Motor neuron (in vitro differentiated cells): ENCODE measurements at places on chromosomes 3 and 15.

GRCh38 chr3:194282436-194283122 lies 68.5 kb downstream of the CPN2 start:
- no peak for ATAC-seq

DNA sequence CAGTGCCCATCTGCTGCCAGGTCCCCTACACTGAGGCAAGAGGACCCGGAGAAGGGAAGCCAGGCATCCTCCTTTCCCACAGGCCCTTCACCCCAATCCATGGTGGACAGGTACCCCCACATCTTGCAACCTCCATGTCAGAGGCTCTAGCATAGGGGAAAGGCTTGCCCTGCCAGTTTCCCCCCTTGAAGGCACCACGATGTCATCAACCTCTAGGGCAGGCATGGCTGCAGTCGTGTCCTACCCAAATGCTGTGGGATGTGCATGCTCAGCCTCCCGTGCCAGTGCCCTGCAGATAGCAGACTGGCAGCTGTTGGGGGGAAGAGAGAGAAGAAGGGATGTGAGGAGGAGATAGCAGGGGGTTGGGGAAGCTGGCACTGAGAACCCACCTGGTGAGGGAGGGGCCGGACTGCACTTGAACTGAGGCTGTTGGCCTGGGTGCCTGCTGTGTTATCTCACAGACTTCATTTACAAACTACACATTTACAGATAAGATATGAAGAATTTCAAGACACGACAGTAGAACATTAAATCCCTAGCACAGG lies 197.5 kb downstream of the ADAMTS9 start:
- ATAC-seq = no peak

GRCh38 chr3:133855002-133855370 lies 40.7 kb downstream of the RAB6B start:
- ATAC-seq = peak; percentile 79

DNA sequence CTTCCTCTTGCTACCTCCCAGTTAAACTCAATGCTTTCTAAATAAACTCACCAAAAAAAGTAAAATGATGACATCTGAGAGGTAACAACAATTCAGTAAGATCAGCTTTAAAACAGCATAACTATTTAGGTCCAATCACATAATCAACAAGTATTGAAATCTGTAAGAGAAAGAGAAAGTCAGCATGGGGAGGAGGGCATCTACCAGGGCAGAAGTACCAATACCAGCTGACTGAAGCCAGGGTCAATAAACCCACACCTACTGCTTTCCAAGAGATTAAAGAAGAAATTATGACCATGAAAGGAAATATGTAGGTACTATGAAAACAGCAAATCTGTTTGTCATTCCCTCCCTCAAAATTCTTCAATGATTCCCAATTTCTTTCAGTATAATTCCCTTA lies 42.2 kb upstream of the IGF2BP2 start:
- no peak for ATAC-seq

- ATAC-seq = no peak
Observed at GRCh38 chr3:2568156-2568555, 469.5 kb downstream of the CNTN4 start.
